NCI-H460 (cell line): ENCODE measurements at places on chromosomes 3 and 15. TPM values are rescaled to one million over a fixed set of nuclear protein-coding genes. Genes with fewer than 3 reads are reported as not detected.

GRCh38 chr3:138842483-138843188 lies 7.9 kb upstream of the PIK3CB start:
- no peak for DNase-seq

The MKRN2 gene
- total RNA-seq, result 25.1 and 27.0 TPM in 2 replicates

The OCA2 gene
- 0.40 and 0.81 TPM in 2 replicates for total RNA-seq

GRCh38 chr3:42853056-42853455 lies 22.6 kb downstream of the CYP8B1 start:
- DNase-seq, result no peak

The TM2D3 gene
- 32.3 and 35.8 TPM in 2 replicates for total RNA-seq

GRCh38 chr15:101092156-101092866 lies 159.5 kb downstream of the CHSY1 start:
- no peak for DNase-seq

- no peak for DNase-seq
Observed at GRCh38 chr15:76056931-76057330, 2.9 kb upstream of the TMEM266 start.

GRCh38 chr3:103511891-103512290 lies 1077.1 kb downstream of the ZPLD1 start:
- no peak for DNase-seq

- no peak for DNase-seq
Observed at GRCh38 chr3:64501298-64501906, 186.4 kb downstream of the ADAMTS9 start.

GRCh38 chr15:83714939-83715628 lies 61.2 kb downstream of the ADAMTSL3 start:
- DNase-seq, result no peak

DNA sequence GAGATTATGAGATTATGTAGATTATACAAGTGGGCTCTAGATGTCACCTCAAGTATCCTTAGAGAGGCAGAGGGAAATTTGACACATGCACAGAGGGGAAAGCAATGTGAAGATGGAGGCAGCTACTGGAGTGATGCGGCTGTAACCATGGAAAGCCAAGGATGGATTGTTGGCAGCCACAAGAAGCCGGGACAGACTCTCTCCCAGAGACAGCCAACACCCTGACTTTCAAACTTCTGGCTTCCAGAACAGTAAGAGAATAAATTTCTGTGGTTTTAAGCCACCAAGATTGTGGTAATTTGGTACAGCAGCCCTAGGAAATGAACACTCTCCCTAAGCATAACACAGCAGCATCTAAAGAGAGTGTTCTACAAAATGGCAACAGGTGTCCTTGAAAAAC lies 34.4 kb upstream of the PRICKLE2 start:
- no peak for DNase-seq

GRCh38 chr3:57152151-57153143 lies 12.7 kb downstream of the IL17RD start:
- DNase-seq, result no peak

The NTRK3 gene
- not detected in 2 replicates for total RNA-seq

The HESX1 gene
- total RNA-seq, result 1.6 TPM in 1 of 2 replicates, not detected in the other

GRCh38 chr3:193843474-193844301 lies 250.7 kb downstream of the OPA1 start:
- DNase-seq, result no peak

- DNase-seq, result no peak
Observed at GRCh38 chr15:83992324-83993031, 243.1 kb upstream of the GOLGA6L4 start.
